GM23248 (cell line): ENCODE measurements at places on chromosomes 2 and 18. TPM values are rescaled to one million over a fixed set of nuclear protein-coding genes. Genes with fewer than 3 reads are reported as not detected.

- peak; percentile 72 for DNase-seq
Observed at GRCh38 chr18:62452280-62452831, 70.5 kb upstream of the ZCCHC2 start.

DNA sequence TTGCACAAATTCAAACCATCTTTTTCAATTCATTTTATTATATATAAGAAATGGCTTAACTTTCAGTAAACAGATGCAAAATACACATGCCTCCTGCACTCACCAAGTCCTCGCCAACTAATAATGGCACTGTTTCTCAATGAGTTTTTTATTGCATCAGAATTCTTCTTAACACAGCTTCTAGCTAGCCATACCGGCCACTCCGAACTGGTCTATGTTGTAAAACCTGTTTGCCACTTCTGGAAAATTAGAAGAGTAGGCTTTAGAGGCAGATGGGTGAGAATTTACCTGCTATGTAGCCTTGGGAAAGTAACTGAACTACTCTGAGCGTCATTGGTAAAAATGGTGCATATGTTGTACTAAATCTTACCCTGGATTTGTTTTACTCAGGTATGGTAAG is 100.6 kb upstream of the LHCGR start:
- DNase-seq: no peak

- no peak for DNase-seq
Observed at GRCh38 chr2:32739664-32740063, 111.8 kb downstream of the TTC27 start.

XIRP2 gene
- not detected in 2 replicates for polyA plus RNA-seq
